NCI-H82 (cell line): ENCODE measurements at places on chromosomes 5 and 9.

DNA sequence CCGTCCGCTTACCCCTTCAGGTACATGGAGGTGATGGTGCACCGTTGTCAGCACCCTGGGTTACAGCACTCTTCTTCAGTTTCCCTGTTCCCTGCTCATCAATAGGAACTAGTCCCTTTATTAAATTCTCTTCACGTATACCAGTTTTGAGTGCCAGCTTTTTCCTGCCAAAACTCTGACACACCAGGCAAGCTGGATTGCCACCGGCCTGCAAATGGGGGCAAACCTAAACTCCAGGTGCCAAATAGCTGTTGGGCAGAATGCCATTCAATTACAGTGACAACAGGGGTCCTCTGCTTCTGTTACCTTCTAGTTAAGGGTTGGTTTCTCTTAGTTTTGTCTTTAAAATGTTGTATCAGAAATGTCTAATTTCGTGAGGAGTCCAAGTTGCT, 400.4 kb downstream of the OSTF1 start:
- no peak for DNase-seq

- no peak for DNase-seq
Measured at GRCh38 chr9:7229571-7229970, 471.8 kb downstream of the KDM4C start.

DNA sequence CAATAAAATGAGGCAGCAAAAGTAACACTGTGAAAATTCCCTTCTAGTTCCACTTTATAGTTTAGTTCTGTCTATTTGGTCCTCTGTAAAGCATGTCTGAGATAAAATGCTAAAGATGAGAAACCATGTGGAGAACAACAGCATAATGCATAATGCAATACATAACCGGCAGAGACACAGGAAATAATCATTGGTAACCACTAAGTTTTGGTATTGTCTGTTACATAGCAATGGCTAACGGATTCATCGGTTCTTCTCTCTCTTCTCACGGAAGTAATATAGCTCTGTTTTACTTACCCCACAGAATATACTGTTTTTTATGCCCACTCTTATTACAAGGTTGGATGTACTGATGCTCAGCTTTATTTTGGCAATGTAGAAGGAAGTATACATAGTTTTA, 158.9 kb downstream of the FAM174A start:
- DNase-seq: no peak

- peak; percentile 81 for DNase-seq
Measured at GRCh38 chr9:100427366-100428263, 672 bp downstream of the MSANTD3 start.

DNA sequence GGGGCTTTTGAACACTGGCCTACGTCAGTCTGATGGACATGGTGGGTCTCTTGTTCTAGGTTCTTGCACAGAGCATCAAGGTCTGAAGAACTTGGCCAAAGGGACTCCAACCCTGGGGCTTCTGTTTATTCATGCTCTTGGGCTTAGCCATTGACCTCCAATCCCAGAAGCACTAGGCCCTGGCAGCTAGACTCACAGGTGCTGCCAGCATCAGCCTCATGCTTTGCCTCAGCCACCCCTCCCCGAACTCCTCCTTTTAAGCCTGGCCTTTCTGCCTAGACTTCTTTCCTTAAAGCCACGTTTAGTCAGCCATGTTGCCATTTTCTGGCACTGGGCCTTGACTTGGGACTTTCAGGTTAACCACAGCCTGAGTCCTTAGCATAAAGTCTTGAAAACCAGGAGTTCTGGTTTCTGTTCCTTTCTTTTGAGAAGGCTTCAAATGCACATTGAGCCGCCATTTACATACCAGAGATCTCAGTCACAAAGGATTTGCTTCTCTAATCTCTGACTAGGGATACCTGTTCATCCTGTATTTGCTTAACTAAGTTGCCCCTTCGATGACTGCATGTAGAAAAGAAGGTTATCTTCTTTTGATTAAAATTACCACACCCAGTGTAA, 54.7 kb downstream of the ANGPTL2 start:
- no peak for DNase-seq

- DNase-seq: no peak
Measured at GRCh38 chr9:21804331-21804730, 1.9 kb downstream of the MTAP start.

DNA sequence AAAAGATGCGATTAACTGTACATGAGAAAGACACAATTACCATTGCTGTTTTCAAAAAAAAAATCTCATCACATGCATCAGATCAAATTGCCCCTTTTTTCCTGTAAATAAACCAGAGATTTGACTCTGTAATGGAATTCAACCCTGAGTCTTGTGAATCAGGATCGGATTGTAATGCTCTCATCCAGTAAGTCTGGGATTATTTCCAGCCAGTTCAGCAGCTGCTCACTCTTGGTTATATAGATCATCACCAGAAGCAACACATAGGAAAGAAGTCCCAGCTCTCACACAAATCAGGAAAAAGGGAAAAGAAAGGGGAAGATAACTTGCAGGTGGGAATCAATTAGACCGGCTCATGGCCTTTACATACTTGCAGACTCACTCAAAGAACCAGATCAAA, 97.8 kb upstream of the SPOCK1 start:
- DNase-seq: peak; percentile 51

GRCh38 chr5:124309241-124309980, 437.0 kb downstream of the ZNF608 start:
- no peak for DNase-seq

GRCh38 chr5:168463081-168463480, 23.2 kb upstream of the RARS1 start:
- no peak for DNase-seq

- DNase-seq: no peak
Measured at GRCh38 chr5:62538017-62538942, 40.3 kb upstream of the LRRC70 start.

GRCh38 chr5:169583101-169583423, 511 bp upstream of the SPDL1 start:
- DNase-seq: no peak

DNA sequence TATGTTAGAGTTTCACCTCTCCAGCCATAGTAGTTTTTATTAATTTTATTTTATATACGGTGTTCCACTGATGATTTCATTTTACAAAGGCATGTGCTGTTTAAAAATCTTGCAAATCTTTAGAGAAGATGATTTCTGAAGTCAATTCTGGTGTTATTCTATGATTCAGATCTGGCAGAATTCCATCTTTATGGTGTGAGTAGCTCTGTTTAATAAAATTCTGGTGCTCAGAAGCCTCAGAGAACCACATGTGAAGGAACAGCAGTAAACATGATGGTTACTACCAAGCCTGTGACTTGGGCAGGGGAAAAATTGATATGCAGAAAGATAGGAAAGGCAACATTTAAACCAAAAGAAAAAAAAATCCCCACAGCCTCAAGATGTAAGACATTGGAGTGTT, 299.7 kb downstream of the NPR3 start:
- DNase-seq: no peak

DNA sequence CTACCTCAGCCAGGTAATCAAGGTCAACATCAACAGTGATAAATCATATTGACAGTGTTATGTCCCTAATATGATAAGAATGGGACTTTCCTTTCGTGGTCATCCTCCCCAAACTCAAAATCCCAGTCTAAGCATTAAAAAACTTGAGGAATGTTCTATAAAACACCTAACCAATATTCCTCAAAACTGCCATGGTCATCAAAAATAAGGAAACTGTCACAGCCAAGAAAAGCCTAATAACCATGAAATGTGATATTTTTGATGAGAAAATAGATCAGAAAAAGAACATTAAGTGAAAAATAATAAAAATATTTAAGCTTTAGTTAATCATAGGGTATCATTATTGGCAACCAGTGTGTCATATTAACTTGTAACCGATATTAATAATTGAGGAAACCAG, 232.1 kb upstream of the ATP10B start:
- DNase-seq: no peak

DNA sequence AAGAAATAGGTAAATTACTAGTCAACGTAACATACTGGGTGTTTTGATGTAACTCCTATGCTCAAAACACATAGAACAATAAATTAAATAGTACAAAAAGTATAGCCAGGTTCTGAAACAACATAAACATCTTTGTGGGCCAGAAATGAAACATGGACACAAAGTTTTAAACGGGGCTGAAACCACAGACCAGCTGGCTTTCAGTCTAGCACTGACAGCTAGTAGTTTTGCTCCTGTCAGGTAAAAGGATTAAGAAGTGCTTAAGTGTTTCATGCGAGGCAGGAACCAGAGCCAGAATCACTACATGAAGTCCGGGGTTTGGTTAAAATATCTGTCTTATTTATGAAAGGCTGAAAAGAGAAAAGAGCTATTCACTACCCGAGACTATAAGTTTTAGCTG, 19.5 kb downstream of the DCAF10 start:
- DNase-seq: peak; percentile 81

GRCh38 chr9:130609163-130609562, 29.8 kb downstream of the FUBP3 start:
- peak; percentile 35 for DNase-seq

GRCh38 chr9:116658265-116658664, 28.8 kb upstream of the TRIM32 start:
- peak; percentile 15 for DNase-seq

GRCh38 chr9:87198716-87199115, 251.4 kb upstream of the GAS1 start:
- DNase-seq: no peak

DNA sequence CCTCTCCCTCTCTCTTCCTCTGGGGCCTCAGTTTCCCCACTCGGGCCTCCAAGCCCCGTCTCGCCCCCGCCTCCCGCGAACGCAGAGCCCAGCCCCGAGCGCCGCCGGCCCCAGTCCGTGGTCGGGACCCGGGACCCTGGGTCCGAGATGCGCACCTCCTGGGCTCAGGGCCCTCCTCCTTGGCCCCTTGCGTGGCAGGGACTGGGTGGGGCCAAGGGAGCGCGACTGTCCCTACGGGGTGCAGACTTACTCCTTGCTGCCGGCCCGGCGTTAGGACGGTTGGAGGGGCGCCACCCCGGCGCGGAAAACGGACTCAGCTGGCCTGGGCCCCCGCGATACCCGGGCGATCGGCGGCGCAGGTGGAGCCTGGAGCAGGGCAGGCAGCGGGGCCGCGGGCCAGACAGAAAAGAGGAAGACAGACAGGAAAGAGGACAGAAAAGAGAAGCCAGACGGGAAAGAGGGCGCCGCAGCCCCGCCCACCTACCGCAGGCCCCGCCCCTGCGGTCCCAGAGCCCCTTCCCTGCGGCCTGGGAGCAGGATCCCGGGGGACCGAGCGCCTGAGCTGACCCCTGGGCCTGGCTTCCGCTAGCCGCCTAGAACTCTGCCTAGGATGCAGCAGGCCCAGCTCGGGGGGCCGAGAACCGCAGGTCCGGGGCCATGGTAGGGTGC, at the start of gene GBGT1:
Gene GBGT1, minus strand, starts transcription at position 411 of the 669 bp plus-strand sequence. CDS start 1,502 bp downstream, outside the sequence.
- DNase-seq: peak; percentile 49

- no peak for DNase-seq
Measured at GRCh38 chr5:173826086-173826427, 62.1 kb upstream of the CPEB4 start.

DNA sequence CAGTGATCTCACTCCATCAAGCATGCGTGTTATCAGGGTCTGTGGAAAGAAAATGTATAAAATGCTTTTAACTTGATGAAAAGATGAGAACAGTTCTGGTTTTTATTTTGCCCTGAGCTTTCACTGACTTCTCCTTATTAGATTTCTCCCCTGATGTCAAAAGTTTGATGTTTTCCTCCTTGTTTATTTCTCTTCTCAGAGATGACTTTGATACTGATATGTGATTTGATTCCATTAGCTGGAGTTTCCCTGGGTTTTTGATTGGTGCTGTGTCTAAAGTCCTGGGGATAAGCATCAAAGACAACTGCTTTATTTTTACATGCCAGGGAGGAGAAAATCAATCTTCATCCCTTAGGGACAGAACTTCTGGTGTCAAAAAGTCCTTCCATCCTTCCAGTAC, 510.0 kb downstream of the KCTD16 start:
- DNase-seq: no peak

GRCh38 chr5:8394965-8395364, 526.0 kb downstream of the MTRR start:
- peak; percentile 13 for DNase-seq

DNA sequence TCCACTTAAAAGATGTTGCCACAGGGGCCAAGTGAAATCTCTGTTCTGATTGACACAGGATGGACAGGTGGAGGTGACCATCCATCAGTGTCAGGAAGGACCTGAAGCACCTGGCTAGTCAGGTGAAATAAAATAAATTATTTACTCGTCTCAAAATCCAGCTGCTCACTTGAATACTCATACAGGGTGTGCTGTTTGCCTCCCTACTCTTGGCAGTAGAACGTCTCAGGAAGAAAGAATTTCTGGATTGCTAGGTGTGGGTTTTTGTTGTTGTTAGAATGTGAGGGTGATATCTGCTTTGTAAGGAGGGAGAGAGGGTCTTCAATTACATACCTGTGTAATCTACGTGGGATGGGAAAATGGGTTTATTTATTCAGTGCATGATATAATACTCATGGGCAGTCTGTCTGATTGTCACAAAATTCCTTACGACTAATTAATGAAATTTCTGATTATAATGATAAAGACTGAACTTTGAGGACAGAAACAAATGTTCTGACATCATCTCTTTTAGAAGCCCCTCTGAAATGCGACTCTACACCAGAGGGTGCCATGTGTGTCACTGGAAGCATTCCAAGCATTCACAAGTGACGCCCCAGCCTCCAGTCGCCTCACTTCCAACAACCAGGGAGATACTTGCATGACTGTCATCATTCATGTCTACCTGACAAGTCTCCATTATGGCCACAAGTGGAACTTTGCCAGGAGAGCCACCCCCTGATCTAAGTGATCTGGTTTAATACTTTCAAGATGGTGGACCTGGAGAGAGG, 218.4 kb downstream of the GAPVD1 start:
- no peak for DNase-seq

DNA sequence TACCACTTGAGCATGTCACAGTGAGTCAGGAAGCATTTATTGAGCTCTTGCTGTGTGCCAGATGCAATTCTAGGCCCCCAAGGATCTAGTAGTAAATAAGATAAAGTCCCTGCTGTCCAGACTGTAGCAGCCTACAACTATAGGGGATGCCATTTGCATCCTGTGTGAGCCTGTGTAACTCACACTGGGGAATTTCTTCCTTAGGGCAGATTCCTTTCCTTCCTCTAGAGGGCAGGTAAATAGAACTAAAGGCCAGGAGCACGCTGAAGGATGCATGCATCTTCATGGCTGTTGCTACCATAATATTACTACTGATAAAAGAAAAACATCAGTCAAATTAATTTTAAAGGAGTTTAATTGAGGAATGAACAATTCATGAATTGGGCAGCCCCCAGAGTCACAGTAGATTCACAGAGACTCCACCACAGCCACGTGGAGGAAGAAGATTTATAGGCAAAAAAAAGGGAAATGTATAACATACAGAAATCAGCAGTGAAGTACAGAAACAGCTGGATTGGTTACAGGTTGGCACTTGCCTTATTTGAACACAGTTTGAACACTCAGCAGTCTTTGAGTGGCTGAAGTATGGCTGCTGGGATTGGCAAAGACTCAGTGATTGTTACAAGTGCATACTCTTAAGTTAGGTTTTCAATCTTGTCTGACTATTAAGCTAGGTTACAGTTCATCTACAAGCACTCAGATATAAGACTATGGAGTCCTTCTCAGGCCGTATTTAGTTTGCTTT, 98.9 kb downstream of the ACTL7B start:
- peak; percentile 40 for DNase-seq

GRCh38 chr5:115050866-115051265, 118.8 kb downstream of the TRIM36 start:
- DNase-seq: no peak

- peak; percentile 72 for DNase-seq
Measured at GRCh38 chr5:110441035-110441434, 285.4 kb downstream of the TMEM232 start.
